ENCODE measurements at places on chromosomes 6 and 20.
A peak's percentile ranks its signal among the peaks of the same experiment; 100 is the strongest.

DNA sequence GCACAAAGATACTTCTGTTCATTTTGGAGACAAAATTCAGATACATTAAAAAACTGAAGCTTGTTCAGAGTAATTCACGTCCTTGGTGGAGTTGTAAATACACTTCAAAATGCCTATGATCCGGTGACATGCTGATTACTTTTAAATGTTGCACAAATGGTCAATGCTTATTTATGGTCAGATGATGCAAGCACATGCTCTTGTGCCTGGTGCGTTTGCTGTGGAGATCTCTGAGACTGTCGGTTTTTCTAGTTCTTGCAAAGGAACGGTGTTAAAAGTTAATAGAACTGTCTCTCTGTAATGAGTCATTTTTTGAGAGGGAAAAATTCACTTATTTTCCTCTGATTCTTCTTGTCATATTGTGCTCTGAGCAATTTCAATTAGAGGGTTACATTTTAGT is 45.2 kb upstream of the EDN3 start:
- DNase-seq, result no peak

DNA sequence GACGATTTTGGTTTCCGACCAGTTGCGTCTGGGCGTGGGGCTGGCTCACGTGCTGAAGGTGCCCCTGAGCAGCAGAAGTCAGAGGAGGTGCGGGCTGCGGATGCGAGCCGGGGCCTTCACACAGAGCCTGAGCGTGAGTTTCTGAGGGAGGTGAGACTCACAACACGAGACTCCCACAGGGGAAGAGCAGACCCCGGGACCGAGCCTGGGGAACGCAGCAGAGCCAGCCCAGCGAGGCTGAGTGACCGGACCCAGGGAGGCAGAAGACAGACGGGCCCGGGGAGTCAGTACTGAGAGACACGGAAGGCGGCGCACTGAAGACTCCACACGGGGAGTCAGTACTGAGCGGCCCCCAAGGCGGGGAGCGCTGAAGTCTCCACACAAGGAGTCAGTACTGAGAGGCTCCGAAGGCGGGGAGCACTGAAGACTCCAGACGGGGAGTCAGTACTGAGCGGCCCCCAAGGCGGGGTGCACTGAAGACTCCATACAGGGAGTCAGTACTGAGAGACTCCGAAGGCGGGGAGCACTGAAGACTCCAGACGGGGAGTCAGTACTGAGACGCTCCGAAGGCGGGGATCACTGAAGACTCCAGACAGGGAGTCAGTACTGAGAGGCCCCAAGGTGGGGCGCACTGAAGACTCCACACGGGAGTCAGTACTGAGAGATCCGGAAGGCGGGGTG is 77.8 kb downstream of the DLL1 start:
- no peak for DNase-seq

DNA sequence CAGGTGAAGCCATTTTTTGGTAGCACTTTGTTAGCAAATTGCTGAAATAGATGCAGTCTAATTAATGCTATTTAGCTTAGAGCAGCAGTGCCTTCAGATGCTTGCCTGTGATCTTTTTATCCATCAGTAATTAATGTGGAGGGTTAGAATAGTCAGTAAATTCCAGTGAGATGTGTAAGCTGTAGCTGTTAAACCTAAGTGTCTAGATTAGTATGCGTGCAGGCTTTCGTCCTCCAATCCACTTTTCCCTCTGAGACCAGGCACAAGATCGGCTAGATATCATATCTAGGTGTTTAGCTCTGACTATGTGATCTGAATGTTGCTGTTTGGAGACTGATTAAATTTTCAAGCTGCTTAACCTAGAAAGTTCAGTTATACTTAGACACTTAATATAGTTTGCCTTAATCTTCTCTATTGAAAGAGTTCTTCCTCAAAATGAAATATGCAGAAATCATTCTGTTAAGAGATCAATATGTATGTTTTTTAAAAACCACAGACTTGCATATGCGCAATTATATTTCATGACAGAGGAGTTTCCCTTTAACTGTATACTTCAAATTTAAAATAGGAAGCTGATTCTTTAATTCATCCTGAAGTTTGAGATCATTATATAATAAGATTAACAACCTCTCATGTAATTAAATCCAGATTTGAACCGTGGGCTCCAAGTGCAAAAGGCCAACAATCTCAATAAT is 41.2 kb downstream of the XRN2 start:
- DNase-seq, result no peak

DNA sequence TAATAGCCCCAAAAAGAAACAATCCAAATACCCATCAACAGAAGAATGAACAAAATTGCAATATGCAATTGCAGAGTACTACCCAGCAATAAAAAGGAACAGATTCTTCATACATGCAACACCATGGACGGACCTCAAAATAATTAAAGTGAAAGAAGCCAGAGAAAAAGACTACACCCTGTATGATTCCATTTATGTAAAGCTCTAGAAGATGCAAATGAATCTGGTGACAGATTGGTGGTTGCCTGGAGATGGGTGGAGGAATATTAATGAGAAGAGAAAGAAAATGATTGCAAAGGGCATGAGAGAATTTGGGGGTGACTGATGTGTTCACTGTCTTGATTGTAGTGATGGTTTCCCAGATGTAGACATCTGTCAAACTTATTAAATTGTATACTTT is 51.8 kb downstream of the HECA start:
- DNase-seq, result no peak

GRCh38 chr20:10322073-10323012 is 103.7 kb downstream of the SNAP25 start:
- no peak for DNase-seq

DNA sequence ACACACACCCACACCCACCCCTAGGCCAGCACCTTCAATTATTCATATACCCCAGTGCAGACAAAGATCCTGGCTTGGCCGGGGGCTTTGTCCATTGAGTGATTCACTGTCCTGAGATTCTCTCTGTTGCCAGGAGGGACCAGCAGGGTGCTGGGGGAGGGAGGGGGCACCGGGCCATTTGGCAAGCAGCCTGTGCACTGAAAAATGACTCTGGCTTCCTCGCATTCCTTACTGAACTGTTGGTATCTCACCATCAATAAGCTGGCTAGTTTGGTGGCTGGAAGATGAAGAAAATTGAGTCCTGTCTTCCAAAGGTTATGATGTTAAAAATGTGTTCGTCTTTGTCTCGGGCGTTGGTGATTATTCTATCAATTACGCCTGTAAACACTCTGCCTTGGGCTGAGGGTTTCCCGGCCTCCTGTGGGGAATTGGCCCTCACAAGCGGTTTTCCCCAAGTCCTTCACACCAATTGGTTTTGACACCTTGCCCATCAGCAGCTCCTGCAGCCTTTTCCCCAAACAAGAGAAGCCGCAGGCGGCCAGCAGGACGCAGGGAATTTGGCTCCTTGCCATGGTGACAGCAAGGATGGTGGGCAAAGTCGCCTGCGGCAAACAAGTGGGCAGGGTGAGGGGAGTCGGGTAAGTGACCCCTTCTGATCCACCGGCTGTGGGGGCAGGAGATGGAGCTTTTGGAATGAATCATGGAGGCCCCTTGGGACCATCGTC is 4.9 kb downstream of the VSTM2L start:
- peak; percentile 85 for DNase-seq

DNA sequence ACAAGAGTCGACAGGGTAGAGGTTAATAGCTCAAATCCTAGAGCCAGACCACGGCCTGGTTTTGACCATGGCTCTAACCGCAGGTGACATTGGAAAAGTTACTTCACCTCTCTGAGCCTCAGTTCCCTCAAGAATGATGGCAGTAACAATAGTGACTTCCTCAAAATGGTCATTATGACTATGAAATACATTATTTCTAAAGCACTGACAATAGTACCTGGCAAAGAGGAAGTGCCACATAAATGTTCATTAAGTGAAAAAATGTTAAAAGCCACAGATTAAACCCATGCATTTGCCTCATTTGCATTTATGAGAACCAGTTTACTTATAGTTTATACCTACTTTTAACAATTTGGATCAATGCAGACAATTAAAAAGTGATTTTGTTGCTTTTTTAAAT is 12.3 kb downstream of the BTBD3 start:
- no peak for DNase-seq

- peak; percentile 72 for DNase-seq
These were observed 200.5 kb downstream of the ARID1B start for GRCh38 chr6:156977527-156978291.

DNA sequence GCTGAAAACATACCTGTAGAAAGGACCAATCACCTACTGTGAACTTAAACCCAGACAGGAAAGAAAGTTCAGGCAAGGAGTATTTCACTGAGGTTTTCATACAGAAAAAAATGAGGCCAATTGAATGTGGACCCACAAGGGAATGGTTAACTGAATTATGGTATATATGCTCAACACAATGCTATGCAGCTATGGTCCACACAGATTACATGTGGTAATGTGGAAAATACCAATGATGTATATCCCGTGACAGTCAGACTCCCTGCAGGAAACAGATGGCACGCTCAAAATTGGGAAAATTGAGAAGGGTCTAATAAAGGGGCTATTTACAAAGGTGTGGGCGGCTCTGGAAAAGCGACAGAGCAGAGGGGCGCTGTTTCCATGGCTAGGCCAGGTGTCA is 47.1 kb upstream of the PIM1 start:
- peak; percentile 42 for DNase-seq

DNA sequence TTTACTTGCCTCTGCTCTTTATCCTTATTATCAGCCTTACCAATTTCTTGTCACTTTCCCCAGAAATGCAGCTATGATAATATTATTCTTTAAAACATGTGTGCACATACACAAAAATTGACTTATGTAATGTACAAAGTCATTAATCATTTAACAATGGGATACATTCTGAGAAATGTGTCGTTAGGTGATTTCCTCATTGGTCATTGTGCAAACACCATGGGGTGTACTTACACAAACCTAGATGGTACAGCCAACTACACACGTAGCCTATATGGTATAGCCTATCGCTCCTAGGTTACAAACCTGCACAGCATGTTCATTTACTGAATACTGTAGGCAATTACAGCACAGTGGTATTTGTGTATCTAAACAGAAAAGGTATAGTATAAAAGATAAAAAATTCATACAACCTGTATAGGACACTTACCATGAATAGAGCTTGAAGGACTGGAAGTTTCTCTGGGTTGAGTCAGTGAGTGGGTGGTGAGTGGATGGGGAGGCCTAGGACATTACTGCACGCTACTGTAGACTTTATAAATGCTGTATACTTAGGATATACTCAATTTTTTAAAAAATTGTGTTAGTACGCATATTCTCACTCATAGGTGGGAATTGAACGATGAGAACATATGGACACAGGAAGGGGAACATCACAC is 56.9 kb downstream of the HIVEP1 start:
- no peak for DNase-seq

GRCh38 chr6:51528556-51528955 is 558.9 kb downstream of the PKHD1 start:
- DNase-seq, result no peak

DNA sequence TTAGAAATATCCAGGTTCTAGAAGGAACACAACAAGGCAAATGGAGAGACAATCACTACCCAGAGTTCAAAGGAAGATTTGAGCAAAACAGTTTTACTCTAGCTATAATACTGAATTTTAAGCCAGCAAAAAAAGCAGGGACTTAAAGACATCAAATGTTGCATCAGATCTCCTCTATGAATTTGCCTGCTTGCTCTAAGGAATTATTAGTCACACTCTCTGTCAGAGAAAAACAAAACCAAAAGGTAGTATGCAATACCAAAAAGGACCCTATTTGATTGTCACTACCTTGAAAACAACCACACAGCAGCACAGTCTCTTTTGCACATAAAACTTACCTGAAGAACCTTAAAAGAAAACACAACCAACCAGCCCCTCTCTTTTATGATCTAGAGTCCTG is 46.3 kb downstream of the BTBD9 start:
- peak; percentile 23 for DNase-seq

- no peak for DNase-seq
These were observed 163.4 kb downstream of the MTFR2 start for GRCh38 chr6:136086686-136087085.

GRCh38 chr20:31705598-31706597 is 16.8 kb downstream of the BCL2L1 start:
- no peak for DNase-seq

GRCh38 chr6:81897793-81898192 is 145.3 kb upstream of the TENT5A start:
- DNase-seq, result no peak

DNA sequence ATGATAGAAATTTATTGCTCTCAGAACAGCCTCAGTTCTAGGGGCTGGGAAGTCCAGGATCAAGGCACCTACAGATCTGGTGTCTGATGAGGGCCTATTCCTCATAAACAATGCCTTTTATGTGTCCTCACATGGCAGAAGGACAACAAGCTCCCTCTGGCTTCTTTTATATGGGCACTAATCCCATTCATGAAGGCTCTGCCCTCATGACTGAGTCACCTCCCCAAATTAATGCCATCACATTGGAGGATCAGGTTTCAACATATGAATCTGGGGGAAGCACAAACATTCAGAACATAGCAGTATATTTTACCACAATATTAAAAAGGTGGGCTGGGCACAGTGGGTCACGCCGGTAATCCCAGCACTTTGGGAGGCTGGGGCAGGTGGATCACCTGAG is 58.5 kb upstream of the CCN6 start:
- peak; percentile 68 for DNase-seq

DNA sequence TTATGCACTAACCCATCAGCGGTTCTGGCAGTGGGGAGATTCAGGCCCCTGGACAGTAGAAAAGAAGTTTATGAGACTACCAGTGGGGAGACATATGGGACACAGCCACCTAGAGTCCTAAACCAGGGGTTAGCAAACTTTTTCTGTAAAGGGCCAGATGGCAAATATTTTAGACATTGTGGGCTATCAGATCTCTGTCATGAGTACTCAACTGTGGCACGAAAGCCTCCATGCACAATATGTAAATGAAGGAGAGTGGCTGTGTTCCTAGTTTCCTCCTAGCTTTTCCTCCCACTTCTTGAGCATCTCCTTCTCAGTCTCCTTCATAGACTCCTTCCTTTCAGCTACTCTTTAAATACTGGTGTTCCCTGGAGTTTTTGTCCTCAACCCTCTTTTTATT is 3.3 kb upstream of the HLA-DMA start:
- DNase-seq, result no peak

- no peak for DNase-seq
These were observed 113.9 kb downstream of the SLC22A3 start for GRCh38 chr6:160462116-160462515.

DNA sequence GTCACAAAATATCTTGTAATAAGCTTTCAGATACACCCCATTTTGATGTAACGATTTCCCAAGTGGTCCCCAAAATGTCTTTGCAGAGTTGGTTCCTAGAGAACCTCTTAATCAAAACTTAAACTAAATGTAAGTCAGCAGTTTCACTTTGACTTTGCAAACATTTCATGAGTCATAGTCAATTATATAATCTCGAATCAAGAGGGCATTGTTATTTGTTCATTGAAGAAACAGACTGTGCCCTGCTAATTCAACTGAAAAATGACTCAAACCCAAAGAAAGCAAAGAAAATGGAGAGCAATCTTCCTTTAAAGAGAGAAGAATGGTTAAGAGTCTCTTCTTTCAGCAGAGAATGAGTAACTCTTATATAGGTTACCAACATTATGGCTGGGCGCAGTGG is 58.3 kb downstream of the IPCEF1 start:
- DNase-seq, result peak; percentile 15

DNA sequence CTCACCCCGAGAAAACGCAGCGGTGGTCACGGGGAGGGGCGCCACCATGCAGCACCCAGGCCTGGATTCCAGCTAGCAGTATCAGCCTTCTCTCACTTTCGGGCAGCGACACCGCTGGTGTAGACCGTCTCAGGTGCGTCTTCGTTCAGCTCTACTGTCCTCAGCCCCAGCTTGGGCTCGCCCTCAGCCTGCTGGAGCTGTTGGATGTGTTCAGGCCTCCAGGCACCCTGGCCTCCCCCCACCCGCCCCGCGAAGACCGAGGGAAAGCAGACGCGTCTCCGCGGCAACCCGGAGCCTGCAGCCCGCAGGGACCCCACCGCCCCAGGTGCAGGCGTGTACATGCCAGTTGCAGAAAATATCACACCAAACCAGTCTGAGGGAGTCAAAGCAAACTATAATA is 60.8 kb upstream of the CARMIL1 start:
- no peak for DNase-seq

Data from AG10803 (cell line).